ENCODE measurements at places on chromosomes 1 and 21.

DNA sequence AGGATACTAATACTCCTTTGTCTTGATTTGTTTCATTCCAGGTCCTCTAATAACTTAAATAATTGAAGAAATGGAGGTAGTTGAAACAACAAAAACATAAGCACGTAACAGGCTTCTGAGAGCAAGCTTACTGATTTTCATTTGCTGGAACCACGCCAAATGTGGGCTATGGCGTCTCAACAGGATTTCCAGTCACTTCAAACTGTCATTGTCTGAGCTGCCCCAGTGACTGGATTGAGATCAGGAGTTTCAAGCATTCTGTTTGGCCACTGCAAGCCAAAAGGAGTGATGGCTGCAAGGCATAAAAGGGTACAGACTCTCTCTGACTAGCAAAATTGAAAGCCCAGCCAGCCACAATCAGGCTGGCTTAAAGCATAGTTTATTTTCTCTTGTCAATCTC lies 289.9 kb downstream of the DPYD start:
- no peak for DNase-seq

GRCh38 chr1:149995927-149996326 lies 14.6 kb downstream of the OTUD7B start:
- DNase-seq, result no peak

GRCh38 chr1:245878585-245878984 lies 628.5 kb downstream of the SMYD3 start:
- no peak for DNase-seq

DNA sequence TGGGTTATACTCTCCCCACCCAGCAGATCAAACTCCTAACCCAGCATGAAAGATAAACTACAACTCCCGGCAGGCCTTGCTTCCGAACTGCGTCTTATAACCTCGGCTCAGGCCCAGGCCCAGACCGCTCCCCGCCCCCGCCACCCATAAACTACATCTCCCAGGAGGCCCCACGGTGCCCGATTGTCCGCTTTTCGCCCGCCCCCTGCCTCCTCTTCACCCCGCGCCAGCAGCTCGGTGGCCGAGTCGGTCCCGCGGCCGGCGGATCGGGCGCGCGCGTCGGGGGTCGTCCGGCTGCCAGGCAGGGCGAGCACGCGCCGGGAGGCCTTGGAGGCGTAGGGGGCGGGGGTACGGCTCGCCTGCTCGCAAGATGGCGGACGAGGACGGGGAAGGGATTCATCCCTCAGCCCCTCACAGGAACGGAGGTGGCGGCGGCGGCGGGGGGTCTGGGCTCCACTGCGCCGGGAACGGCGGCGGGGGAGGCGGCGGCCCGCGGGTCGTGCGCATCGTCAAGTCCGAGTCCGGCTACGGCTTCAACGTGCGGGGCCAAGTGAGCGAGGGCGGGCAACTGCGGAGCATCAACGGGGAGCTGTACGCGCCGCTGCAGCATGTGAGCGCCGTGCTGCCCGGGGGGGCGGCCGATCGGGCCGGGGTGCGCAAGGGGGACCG lies at the start of gene SNX27:
TSS of gene SNX27 (plus strand) at position 219 of the 669 bp plus-strand sequence. CDS start at position 371, 152 bp downstream.
- DNase-seq, result peak; percentile 91

- DNase-seq, result no peak
Observed at GRCh38 chr21:42071146-42071737, at the start of gene UMODL1. Gene UMODL1, plus strand, starts transcription at chr21:42071317. Its CDS starts 0 bp downstream, at chr21:42071317.

DNA sequence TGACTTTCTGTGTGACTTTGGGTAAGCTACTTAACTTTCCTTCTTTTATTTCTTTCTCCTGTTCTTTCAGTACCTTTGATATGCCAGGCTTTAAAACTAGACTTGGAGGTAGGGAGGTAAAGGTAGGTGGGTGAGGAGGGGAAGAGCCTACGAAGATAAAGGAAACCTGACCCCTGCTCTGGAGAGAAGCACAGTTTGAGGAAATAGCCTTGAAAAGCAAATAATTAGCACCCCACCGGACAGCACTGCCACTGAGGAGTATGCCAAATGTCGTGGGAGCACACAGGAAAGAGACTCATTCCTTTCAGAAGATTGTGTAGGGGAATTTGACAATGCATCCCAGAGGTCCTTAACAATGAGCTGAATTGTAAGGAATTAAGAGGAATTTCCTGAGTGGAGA lies 65.2 kb upstream of the SPAG17 start:
- no peak for DNase-seq

DNA sequence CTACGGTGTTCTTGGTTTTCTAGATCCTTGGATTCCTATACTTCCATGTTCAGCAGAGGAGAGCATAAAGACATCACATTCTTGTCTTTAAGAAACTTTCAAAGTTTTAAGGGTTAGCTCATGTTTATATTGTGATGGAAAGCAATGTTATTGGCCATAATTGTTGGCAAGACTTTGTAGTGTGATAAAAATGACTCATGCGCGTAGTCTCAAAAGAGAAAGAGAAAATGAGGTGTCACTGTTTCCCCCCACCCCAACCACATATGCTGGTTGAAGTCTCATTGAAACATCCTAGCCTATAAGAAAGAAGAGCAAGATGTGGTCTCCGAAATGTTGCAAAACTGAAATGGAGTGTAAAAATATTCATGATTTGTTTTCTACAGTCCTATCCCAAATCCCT lies 348.8 kb downstream of the PTBP2 start:
- DNase-seq, result no peak

DNA sequence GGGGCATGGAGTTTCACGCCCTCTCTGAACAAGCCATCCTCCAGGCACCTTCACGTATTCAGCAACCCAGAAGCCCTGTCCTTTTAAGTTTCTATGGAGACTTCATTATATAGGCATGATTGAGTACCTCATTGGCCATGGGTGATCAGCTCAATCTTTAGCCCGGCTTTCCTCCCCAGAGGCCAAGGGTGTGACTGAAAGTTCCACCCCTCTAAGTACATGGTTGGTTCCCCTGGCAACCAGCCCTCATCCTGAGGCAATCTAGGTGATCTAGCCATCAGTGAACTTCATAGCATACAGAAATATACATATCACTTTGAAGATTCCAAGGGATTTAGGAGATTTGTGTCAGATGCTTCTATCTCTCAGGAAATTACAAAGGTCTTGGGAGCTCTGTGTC lies 21.3 kb upstream of the DHX9 start:
- no peak for DNase-seq

- no peak for DNase-seq
Observed at GRCh38 chr1:9684801-9685200, 33.3 kb downstream of the PIK3CD start.

DNA sequence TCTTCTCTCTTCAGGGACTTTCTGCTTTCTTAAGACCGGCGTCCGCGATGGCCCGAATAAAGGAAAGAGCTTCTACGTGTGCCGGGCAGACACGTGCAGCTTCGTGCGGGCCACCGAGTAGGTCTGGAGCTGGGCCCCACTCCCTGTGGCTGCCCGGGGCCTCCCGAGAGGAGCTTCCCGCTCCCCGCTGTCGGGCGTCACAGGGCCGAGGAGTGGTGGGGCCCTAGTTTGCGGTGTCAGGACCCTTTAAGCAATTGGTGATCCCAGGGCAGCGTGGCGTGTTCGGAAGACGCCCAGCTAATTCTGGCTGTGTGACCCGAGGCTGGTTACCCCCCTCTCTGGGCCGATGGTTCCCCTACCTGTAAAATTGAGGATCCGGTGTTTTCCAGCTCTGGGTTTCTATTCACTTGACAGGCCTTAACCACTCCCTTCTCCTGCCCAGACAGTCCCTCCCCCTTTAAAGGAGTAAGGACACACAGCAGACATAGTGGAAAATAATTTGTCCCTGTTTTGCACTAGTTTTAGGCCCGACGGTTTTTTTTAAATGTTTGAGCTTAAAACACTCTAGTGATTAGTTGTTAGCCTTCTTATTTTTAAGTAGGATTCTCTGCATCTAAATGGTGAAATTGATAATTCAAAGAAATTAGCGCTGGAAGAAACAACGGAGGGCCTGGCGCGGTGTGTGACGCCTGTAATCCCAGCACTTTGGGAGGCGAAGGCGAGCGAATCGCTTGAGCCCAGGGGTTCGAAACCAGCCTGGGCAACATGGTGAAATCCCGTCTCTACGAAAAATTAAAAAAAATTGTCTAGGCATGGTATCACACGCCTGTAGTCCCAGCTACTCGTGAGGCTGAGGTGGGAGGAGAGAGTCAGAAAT lies 553 bp downstream of the TTF2 start:
- no peak for DNase-seq

DNA sequence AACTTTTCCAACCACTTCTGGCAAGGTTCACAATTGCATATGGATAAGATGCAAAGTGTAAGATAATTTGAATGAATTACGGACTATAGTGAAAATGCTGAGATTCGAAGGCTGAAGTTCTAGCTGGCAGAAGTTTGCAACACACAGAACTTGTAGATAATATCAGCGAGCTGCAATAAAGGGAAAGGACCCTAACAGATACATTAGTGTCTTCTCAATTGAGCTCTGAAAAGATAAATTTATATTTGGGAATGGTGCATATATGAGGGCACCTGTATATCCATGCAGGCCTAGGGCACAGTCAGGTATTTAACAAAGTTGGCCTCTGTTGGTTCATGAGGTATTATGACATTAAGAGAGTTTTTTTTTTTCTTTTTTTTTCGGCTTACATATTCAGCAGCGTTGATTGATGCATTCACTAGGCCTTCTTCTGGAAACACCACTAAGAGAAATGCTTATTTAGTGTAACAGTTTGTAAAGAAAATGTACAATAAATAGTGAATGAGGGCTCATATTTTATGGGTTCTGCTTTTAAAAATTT lies 2.2 kb downstream of the NFIA start:
- DNase-seq, result no peak

DNA sequence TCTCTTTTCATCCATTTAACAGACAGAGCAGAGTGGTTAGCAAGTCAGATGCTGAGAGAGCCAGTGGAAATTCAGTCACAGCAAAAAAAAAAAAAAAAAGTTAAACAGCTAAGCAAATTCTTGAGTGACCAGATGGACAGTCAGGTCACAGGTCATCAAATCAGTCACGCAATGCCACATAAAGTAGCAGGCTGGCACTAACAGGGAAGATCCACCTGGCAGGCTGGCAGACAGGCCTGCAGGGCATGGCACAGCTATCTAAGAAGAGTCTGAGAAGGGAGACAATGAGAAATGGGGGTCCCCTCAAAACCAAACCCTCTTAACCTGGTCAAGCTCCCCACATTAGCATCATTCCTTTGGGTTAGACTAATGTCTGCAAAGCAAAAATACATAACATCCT lies 371.9 kb downstream of the TTLL7 start:
- DNase-seq, result no peak

- DNase-seq, result no peak
Observed at GRCh38 chr1:89831462-89832120, 10.8 kb downstream of the LRRC8D start.

DNA sequence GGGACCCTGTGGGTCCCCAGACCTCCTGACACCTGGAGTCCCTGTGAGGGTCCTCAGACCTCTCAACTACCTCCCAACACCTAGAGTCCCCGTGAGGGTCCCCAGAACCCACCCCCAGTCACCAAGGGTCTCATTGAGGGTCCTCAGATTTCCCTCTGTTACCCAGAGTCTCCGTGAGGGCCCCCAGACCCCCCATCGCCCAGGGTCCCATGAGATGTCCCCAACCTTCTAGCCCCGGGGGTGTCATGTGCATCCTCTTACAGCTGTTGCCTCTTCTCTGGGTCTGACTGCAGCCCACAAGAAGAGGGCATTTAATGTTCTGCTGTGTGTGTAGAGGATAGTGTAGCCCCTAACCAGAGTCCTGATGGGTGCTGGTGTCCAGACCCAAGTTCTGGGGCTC lies 2.0 kb upstream of the GJC2 start:
- no peak for DNase-seq

- no peak for DNase-seq
Observed at GRCh38 chr1:182681568-182681912, 2.8 kb downstream of the RGS8 start.

- DNase-seq, result no peak
Observed at GRCh38 chr1:51154776-51155175, 52.7 kb downstream of the C1orf185 start.

DNA sequence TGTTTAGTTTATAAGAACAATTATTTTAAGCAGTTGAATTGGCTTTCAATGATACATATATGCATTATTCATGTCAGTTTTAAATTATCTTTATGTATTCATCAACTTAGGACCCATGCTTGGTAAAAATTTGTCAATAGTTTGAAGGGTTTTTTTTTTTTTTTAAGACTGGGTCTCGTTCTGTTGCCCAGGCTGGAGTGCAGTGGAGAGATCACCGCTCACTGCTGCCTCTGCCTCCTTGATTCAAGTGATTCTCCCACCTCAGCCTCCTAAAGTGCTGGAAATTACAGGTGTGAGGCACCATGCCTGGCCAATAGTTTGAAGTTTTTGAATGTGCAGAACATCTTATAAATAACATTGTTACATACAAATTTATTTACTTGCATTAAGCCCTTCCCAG lies 1671.0 kb upstream of the B3GALT2 start:
- no peak for DNase-seq

DNA sequence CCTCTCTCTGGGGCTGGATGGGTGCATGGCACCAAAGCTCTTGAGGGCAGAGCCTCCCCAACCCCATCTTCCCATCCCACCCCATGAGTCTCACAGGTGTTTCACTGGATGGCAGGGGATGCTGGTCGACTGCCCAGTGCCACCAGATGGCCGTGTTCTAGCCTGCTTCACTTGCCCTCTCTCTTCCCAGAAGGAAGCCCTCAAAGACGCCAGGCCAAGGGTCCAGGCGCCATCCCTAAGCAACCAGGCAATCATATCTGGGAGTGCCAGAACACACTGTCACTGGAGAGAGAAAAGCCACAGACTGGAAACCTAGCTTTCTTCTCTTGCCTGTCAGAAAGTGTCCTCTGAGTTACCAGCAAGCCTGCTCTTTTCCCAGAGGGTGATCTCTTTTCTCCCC lies 26.7 kb downstream of the PIGM start:
- no peak for DNase-seq

- DNase-seq, result no peak
Observed at GRCh38 chr1:1941211-1941841, 22.2 kb upstream of the TMEM52 start.

GRCh38 chr1:30165116-30165515 lies 558.3 kb downstream of the MATN1 start:
- no peak for DNase-seq

GRCh38 chr1:65477414-65478378 lies 57.2 kb downstream of the LEPR start:
- DNase-seq, result no peak

DNA sequence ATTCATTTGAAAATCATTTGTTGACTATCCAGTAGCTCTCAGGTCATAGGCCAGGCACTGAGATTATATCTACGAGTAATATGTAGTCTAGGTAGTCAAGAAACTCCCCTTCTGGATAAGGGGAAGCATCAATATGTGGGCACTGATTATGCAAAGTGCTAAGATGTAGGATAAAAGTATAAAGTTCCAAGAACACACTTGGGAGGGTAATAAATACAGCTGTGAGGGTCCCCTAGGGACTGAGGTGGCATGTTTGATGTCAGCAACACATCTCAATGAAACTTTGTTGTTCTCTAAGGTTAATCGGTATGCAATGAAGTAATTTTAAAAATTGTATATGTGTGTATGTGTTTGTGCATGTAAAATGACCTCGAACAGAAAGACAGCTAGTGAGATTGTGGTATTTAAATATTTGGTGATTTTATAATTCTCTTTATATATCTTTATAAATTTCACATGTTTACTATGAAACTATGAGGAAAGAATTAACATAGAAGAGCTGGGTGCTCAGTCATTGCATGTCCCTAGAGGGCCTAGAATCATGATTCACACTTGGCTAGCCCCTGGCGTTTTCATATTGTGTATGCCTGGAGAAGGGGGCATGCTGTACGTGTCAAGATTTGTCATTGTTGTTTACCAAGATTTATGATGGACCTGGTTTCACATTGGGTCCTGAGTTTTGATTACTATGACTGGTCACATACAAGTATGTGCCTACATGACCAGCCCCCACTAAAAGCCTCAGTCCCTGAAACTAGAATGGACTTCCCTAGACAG lies 140.1 kb upstream of the DUSP10 start:
- DNase-seq, result no peak

Data from activated T-cell treated with anti-CD3 and anti-CD28 coated beads, Interleukin-2, amount 50 U/mL, for 24 hours (primary cell).